Foreskin melanocyte (primary cell): ENCODE measurements at places on chromosomes 2 and 18.
A peak's percentile ranks its signal among the peaks of the same experiment; 100 is the strongest.

- no peak for DNase-seq
These were observed 136.8 kb downstream of the CAMKMT start for GRCh38 chr2:44498551-44498950.

- DNase-seq = no peak
These were observed 96.9 kb upstream of the MSH6 start for GRCh38 chr2:47686018-47686417.

GRCh38 chr18:54480616-54481015 lies 110.4 kb upstream of the DYNAP start:
- no peak for DNase-seq

DNA sequence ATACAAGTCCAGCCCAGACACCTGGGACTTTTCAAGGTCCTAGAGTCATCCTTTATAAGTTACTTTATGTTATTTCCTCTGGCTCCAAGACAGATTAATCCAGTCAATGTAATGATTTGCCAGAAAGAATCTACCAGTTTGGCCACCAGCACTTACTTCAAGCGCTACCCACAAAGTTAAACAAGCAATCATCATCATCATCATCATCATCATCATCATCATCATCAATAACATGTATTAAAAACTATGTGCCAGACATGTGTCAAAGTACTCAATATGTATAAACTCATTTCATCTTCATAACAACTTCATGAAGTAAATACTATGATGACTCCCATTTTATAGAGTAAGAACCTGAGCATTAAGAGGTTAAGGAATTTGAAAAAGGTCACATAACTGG lies 64.3 kb downstream of the LRP2 start:
- DNase-seq = no peak

DNA sequence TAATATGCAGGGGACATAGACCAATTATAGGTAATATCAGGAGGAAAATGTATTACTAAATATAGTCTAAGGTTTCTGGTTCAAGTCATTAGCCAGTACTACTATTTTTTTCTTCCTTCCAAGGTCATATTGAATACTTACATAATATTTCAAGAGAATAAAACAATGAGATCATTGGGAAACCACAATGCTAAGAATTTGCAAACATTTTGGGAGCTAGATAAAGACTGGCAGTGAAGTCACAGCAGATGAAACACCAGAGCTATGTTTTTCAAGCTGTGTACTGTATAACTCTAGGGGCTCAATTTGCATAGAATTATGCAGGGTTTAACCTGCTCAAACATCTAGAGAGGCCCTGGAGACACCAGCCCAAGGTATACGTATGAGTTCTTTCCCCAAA lies 80.5 kb upstream of the KCNH7 start:
- no peak for DNase-seq

- no peak for DNase-seq
These were observed 14.4 kb downstream of the ADCYAP1 start for GRCh38 chr18:919078-919477.

DNA sequence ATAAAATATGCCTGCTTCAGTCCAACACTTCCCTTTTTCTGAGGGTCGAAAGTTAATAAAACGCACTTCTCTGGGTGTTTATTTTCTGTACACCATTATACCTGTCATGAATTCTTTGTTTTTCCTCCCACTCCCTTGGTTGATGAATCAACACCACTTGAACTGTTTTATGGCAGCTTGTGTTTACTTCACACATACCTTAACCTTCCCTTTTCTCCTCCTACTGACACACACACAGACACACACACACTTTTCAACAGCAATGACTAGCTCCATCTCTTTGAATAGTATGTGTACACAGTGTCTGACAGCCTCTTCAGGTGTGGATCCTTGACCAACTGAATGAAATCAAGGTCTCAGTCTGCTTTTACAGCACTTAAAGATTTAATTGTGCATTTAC lies 91.3 kb downstream of the SATB2 start:
- no peak for DNase-seq

GRCh38 chr2:23286031-23286757 lies 98.8 kb upstream of the KLHL29 start:
- DNase-seq = no peak

DNA sequence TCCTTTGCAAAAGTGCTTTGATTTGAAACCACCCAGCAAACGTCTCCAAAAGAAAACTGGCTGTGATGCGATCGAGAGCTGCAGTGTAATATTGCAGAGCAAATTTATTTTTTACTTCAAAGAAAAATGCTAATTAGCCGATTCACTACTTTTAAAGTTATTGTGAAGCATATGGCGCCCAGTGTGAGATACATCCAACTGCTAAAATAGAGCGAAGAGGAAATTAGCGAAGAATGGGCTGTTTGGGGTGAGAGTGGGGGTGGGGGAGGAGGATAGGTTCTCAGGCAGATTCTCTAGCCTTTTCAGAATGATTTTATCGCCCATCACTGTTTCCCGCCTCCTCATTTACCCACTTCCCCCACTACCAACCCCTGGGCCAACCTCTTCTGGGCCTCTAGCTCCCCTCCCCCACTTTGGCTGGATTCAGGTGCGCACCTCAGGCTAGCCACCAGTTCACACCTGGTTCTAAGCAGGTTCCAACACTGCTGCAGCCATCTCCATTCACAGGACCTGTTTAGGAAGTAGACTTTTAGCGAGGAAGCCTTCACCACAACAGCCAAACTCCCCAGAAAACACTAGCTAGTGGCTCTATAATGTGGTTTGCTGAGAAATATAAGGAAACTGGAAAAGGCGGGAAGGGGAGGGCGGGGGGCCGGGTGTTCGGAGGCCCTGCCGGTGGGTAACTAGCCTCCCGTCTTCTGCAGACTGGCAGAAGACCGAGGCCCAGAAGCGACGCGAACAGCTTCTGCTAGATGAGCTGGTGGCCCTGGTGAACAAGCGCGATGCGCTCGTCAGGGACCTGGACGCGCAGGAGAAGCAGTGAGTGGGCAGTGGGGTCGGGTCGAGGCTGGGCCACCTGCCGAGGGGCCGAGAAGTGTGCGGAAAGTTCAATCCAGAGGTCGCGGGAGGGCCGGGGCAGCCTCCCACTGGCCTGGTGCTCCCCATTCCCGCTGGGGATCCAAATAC lies 6.0 kb upstream of the OTX1 start:
- no peak for DNase-seq

- DNase-seq = no peak
These were observed 71.2 kb upstream of the COL3A1 start for GRCh38 chr2:188902901-188903491.

DNA sequence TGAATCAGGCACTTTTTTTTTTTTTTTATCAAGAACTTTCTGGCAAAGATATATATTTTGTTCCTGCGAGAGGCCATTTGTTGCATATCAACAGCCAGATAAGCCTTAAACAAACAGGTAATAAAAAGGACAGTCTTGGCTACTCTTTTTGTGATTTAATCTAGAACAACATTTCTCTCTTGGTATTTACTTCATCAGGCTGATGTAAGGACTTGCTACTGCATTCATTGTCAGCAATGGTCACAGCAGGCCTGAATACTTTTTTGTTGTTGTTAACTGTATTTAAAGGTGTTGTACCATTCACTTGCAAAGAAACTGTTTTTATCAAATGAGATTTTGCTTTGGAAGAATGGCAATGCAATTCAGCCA lies 683.8 kb downstream of the IRS1 start:
- DNase-seq = no peak

DNA sequence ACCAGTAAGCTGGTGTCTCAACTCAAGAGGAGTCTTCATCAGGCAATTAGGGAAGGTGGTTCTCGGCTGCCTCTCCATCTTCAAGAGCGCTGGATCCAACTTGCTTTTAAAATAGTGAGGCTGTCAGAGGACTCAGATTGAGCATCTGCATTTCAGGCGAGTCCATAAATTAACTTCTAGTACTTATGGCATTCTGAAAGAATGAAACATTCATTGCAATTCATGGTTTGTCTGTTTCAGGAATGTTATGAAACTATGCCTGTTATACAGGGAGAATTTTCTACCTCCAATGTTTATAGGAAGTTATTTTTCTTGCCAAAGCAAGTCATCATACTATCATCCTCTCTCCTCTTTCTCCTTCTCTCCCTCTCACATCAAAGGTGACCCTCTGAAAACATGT lies 883.2 kb downstream of the SLC4A3 start:
- no peak for DNase-seq

GRCh38 chr18:9918016-9918680 lies 4.3 kb downstream of the VAPA start:
- DNase-seq = peak; percentile 86

DNA sequence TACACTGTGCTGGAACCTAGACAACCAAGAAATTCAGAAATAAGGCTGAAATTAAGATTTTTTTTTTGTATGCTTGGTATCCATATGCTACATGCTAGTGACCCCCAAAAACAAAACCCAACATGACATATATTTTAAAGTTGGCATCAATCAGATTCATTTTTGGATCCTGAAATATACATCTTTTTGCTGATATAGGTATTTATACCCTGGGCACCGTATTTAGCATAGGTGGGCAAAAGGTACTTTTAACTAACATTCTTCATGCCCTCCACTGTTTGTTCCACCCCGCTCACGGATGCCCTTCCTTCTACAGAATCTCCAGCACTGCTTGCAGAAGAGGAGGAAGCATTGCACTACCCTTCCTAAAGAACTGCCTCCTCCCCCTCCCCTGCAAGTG lies 52.6 kb downstream of the SPOPL start:
- DNase-seq = no peak
